Stimulated activated CD8-positive, alpha-beta memory T cell treated with anti-CD3 and anti-CD28 coated beads, Interleukin-7, amount 100 ng/mL, for 24 hours (primary cell): ENCODE measurements at places on chromosomes 1 and 21.

- no peak for DNase-seq
Observed at GRCh38 chr1:74713849-74714248, 19.0 kb downstream of the CRYZ start.

DNA sequence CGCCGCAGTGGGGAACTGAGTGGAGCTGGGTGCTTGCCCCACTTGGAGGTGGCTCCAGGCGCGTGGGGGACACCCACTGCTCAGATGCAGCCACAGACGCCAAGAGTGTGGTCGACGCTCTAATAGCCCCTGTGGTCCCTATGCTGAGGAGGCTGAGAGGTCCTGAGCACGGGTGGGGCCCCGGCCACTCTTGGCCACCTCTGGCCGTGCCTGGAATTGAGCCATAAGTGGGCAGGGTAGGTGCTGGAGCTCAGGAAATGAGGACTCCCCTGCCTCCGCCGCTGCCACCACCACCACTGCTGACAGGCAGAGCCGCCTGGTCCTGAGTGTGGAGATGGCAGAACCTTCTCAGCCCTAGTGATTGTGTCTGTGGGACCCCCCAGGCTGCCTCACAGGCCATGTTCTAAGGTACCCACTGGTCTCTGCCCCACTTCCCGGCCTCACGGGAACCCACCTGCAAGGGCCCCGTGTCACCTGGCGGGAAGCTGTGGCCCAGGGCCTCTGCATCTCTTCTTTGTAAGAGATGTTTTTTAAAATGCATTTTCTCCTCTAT is 34.6 kb upstream of the DIP2A start:
- DNase-seq, result no peak

DNA sequence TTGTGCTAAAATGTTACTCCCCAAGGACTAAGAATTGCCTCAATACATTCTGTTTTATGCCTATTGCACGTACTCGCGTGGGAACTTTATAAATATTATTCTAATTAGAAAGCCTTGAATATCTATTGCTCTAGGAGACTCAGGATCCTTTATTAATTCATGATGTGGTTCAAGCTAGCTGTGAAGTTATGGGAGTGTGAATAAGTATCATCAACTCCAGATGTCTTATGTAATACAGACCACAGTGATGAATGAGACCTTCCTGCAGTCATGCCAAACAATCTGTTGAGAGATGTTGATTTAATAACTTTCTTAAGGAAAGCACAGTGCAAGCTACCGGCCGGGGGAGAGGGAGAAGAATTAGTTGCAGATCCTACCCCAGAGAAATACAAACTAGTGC is 519.2 kb upstream of the ZP4 start:
- no peak for DNase-seq

- no peak for DNase-seq
Observed at GRCh38 chr1:160095382-160096105, 2.9 kb downstream of the IGSF8 start.

- no peak for DNase-seq
Observed at GRCh38 chr1:59731591-59731990, 83.2 kb upstream of the HOOK1 start.

- DNase-seq, result no peak
Observed at GRCh38 chr1:95584315-95584714, 350.3 kb downstream of the RWDD3 start.

- no peak for DNase-seq
Observed at GRCh38 chr1:151867765-151868411, 14.4 kb upstream of the THEM5 start.
